ENCODE measurements at places on chromosomes 4 and X. TPM values are rescaled to one million over a fixed set of nuclear protein-coding genes. Genes with fewer than 3 reads are reported as not detected.

The GLOD5 gene
- total RNA-seq, result 4.0 TPM

GRCh38 chr4:88137112-88137511, 21.3 kb downstream of the ABCG2 start:
- no peak for DNase-seq

DNA sequence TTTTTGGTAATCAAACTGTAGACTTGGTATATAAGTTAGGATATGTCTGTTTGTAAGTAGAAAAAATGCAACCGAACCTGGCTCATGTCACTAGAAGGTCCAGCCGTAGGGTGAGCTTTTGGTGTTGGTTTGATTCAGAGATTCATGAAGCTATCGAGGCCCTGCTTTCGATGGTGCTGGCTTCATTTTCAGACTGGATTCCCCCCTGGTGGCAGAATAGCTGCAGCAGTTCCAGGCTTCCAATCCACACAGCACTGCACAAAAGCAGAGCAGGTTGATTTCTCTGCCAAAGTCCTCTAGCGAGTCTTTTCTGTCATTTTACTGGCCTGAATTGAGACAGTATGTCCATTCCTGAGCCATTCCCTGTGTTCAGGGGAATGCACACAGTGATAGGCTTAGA, 33.1 kb downstream of the PDK3 start:
- no peak for DNase-seq

DNA sequence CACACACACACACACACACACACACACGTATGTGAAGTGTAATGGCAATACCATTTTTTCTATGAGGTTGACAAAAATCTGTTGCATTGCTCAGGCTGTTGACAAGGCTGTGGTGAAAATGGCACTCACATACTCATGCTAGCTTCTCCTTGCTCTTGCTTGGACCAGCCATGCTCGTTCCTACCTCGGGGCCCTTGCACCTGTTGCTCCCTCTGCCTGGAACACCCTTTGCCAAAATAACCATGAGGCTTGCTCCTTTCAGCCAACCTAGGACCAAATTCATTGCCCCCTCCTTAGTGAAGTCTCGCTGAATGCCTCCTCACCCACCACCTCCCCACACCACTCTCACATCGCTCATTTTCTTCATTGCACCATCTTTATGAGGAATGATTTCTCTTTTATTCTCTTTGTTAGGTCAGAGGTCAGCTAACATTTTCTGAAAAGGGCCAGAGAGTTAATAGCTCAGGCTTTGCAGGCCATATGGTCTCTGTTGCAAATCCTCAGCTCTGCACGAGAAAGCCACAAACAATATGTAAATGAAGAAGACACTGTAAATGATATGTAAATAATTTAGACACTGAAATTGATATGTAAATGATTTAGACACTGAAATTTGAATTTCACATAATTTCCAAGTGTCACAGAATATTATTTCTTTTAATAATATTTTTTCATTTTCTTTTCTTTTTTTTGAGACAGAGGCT, 13.3 kb downstream of the SLC38A5 start:
- no peak for DNase-seq

DNA sequence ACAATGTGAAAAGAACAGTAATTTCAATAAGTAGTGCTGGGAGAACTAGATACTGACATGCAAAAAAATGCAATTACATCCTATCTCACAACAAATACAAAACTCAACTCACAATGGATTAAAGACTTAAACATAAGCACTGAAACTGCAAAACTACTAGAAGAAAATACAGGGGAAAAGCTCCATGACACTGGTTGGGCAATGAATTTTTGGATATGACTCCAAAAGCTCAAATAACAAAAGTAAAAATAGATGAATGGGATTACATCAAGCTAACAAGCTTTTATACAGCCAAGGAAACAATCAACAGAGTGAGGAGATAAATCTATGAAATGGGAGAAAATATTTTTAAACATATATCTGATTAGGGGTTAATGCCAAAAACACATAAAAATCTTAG, 53.1 kb downstream of the ANKRD17 start:
- DNase-seq, result no peak

GRCh38 chr4:88720451-88721428, 23.1 kb upstream of the NAP1L5 start:
- DNase-seq, result no peak

DNA sequence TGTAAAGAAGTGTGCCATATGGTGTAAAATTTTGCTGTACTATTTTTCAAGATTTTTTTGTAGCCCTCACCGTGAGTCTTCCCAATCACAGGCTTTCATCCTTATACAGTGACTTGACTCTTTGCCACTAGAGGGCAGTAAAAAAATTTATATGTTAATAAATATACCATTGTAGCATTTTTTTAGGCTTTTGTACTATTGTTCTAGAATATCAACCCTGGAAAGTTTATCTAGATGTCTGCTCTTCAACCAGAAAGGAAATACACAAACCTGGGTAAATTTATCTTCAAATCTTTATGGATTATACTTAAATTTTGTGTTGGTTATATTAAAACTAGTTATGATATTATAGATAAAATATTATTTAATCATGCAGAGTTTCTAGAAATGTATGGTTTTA, 235.3 kb downstream of the TENM3 start:
- DNase-seq, result no peak

Data from colonic mucosa (tissue), 4 donors.